ENCODE measurements at places on chromosomes 3 and 15.

- DNase-seq = peak; percentile 44
Measured at GRCh38 chr15:78035861-78036476, 41.5 kb downstream of the TBC1D2B start.

DNA sequence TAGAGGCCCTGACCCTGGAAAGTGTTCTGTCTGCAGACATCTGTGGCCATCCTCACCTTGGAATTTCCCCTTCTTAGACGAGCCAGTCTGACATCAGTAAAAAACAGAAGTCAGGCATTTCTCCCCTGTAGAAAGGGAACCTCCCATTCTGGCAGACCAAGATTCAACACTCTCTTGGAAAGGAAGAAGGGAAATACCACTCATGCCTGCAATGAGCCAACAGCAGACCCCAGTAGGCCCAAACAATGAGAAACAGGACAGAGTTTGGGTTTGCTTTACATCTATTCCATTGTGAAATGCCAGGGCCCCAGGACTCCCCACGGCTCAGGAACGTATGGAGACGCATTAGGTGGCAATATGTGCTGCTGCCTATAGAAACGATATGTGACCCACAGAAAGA is 264.0 kb upstream of the NSMCE3 start:
- DNase-seq = no peak

GRCh38 chr3:187082758-187083375 is 56.4 kb downstream of the RPL39L start:
- peak; percentile 28 for DNase-seq

DNA sequence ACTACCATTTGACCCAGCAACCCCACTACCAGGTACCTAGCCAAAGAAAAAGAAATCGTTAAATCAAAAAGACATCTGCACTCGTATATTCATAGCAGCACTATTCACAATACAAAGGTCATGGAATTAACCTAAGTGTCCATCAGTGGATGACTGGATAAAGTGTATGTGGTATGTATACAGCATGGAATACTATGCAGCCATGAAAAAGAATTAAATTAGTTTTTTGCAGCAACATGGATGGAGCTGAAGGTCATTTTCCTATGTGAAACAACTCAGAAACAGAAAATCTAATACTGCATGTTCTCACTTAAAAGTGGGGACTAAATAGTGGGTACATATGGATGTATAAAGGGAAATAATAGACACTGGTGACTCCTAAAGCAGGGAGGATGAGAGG is 175.2 kb downstream of the ZIC4 start:
- no peak for DNase-seq

- DNase-seq = peak; percentile 93
Measured at GRCh38 chr3:194986208-194987043, 284.5 kb downstream of the XXYLT1 start.

GRCh38 chr15:49815526-49815925 is 194.7 kb downstream of the DTWD1 start:
- DNase-seq = peak; percentile 12

DNA sequence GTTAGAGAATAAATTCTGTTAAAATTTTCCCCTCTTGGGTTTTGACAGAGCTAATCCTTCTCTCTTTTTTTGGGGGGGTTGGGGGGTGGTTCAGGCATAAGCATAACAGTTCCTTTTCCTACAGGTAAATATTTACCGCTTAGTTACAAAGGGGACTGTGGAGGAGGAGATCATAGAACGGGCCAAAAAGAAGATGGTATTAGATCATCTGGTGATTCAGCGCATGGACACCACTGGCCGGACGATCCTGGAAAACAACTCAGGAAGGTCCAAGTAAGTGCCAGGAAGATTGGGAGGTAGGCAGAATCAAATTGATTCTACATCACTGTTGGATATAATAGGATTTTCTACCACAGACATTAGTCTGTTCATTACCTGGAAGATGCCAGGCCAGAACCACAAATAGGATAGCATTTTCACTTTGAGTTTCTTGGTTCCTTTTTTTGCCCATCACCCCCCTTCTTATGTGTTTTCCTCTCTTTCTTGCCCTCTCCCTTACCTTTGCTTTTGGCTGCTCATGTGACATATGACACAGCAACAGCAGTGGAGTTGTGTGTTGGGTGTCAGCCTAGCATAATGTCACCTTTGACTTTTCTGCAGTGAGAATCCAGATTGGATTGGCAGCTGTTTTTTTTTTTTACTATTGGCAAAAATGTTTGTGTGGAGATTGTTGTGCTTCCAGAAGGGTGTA is 79.0 kb downstream of the CHD2 start:
- DNase-seq = no peak

All from NB4 (cell line).